Activated T-helper 9 cell treated with anti-CD3 and anti-CD28 coated beads, Interleukin-2, amount 50 U/mL, for 16 hours (primary cell): ENCODE measurements at places on chromosomes 2 and 18.

DNA sequence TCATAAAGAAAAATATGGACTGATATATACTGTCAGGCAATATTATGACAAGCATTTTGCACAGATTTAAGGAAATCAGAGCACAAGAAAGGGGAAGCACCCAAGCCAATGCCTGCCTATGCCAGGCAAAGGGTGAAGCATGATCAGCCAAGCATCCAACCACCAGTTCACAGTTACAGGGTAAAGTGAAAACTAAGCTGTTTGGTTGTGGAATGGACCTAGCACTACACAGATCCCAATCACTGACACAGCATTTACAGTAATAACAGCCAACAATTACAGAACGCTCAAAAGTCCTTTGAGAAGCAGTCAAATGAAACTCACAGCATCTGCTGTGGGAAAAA, 90.3 kb downstream of the SP3 start:
- no peak for DNase-seq

- DNase-seq, result no peak
Observed at GRCh38 chr2:23669413-23670244, 257.3 kb downstream of the ATAD2B start.

GRCh38 chr2:158953926-158954763, 14.3 kb upstream of the TANC1 start:
- no peak for DNase-seq

GRCh38 chr2:8985561-8986326, 17.7 kb downstream of the MBOAT2 start:
- DNase-seq, result no peak

GRCh38 chr2:21331625-21332370, 208.0 kb downstream of the TDRD15 start:
- DNase-seq, result no peak

- DNase-seq, result no peak
Observed at GRCh38 chr2:119257198-119257597, 33.6 kb downstream of the STEAP3 start.

DNA sequence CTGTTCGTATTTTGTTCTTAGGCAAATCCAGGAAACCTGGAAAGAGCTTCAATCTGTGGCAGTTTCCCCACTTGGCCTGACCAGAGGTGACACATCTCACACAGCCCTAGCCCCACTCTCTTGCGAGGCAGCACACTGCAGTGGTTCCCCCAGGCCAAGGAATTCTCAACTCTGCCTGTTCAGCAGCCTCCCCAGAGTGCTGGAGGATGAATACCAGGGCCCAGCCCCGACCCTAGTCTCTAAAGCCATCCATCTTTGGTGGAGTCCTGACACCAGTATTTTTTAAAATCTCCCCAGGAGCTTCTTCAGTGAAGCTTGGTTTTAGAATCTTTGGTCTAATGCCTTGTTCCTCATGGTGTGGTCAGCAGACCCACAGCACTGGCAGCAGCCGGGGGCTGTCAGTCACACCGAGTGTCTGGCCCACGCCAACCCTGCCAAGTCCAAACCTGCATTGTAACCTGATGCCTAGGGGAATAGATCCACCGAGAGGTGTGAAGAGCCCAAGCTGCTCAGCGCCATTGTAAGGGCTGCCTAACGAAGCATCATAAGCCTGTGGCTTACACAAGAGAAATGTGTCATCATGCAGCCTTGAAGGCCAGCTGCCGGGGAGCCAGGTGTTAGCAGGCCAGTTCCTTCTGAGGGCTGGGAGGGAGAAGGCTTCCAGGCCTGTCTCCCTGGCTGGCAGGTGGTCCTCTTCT, 428.7 kb upstream of the ID2 start:
- DNase-seq, result no peak

- no peak for DNase-seq
Observed at GRCh38 chr2:151891566-151892194, 63.5 kb upstream of the ARL5A start.

- no peak for DNase-seq
Observed at GRCh38 chr2:165214093-165214492, 10.2 kb upstream of the SCN3A start.
